ENCODE measurements at places on chromosomes 3 and 15.

DNA sequence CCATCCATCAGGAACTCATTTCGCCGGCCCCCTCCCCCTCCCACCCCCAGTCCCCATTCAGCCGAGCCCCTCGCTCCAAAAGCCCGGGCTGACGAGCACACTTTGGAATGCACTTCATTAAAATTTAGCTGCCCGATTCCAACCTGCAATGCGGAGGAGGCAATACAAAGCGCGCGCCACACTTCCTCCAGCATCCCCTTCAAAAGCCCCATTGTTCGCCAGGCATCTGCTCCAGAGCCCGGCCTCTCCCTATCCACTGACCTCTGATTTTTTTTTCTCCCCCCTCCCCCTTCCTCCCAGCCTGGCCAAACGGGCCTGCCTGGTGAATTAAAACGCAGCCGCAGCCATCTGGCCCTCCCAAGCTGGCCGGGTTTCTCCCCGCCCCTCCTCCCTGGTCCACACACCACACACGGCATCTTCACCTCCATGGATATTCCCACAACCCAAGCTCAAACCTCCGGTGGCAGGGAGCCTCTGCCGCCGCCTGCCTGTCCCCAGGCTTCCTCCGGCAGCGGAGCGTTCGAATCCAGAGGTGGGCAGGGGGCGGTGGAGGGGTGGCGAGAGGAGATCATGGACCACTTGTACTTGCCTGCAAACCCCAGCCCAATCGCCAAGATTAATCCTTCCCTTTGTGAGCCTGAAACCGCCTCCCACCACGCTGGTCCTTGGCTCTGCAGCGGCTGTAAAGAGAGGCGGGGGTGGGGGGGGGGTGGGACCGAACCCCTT, 441.3 kb downstream of the MAGI1 start:
- DNase-seq: peak; percentile 90

DNA sequence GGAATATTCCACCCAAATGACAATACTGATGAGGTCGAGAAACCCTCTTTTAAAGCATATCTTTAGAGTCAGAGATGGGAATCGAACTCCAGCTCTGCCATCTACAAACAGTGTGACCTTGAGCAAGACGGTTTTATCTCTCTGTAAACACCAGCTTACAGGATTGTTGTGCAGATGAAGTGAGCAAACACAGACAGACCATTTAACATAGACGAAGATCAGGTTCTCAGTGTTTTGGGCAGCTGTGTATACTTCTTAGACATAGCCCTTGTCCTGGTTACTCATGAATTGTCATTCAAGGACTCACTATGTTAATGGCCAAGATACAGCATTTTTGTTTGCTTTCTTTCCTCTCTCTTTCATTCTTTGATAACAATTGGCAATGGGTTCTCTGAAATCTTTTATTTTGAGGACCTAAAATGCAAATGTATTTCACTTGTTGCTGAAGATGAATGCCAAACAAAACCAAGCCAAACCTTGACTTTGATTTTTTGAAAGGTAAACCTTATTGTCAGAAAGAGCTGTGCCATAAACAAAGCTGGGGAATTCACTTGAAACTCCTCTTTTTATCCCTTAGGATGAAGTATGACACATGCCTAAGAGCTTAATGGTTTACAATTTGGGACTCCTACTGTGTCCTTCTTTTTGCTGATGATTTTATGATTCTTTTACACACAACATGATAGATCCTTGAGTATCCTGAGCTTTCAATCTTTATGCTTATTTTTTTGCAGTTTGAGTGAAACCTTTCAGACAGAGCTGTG, 250.0 kb upstream of the PDZRN3 start:
- no peak for DNase-seq

DNA sequence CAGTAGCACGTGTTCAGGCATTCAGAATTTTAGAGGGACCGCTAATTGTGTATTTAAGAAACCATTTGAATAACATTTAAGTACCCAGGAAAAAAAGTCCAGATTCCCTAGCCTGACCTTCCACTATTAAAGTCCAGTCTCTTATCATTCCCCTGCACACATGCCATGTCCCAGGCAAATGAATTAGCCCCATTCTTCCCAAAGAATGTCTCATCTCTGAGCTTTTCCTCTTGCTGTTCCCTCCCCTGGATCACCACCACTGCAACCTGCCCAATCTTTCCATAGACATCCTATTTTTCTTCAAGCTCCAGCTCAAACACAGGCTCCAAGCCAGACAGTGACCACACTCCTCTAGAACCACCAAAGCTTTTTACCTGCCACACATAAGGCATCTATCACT, 25.9 kb downstream of the PLD1 start:
- DNase-seq: no peak

DNA sequence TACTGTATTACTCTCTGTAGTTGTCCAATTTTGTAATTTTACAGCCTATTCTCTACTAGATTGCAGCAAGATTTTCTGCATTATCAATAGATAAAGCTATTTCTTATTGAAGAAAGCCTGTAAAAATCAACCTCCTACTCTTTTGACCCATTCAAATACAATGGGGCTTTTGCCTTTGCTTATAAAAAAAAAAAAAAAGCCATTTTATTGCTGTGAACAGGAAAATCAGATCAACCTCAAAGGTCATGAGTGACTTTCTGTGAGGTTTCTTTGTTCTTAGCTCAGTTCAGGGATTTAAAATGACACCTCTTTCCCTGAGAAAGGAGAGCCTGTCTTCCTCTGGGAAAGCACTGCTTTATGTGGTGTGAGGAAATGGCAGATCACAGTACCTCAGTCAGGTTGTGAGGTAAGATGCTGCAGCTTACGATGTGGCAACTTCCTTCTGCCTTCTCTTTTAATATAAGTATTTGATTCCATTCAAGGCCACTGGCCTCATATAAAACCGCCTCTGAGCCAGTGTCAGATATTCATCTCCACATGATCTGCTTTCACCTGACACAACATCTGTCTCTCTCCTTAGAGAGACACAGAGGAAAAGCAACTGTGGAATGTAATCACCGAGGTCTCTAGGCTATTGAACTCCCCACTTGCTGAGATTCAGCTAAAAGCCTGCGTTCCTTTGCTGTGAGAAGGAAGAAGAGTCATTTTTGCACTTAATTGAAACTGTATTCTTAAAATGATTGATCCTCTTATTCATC, 161.5 kb upstream of the MB21D2 start:
- DNase-seq: no peak

- no peak for DNase-seq
These were observed 31.4 kb upstream of the NOX5 start for GRCh38 chr15:68982976-68983563.

DNA sequence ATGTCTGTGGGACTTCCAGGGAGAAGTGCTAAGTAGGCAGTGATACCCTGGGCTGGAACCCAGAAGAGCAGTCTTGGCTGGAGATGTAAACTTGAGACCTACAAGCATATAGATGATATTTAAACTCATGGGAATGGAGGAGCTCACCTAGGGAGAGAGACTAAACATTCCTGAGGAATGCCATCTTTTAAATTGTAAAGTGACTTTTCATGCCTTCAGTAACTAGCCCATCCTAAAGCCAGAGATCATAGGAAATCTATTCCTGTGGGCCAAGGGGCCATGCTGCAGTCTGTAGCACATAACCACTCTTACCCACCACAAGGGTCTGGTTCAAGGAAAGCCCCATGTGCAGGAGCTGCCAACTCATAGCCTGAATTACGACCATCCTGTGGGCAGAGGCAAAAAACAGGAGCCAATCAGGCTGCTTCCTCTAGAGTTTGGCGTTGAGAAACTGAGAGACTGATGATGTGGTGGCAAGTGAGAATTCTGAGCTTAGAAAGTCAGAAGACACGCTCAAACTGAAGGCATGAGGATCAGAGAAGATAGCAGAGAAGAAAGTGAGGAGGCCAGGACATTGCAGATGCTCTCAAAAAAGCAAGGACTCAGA, 37.5 kb downstream of the CTDSPL start:
- DNase-seq: no peak

GRCh38 chr3:129336093-129336706, 57.5 kb downstream of the HMCES start:
- DNase-seq: no peak

DNA sequence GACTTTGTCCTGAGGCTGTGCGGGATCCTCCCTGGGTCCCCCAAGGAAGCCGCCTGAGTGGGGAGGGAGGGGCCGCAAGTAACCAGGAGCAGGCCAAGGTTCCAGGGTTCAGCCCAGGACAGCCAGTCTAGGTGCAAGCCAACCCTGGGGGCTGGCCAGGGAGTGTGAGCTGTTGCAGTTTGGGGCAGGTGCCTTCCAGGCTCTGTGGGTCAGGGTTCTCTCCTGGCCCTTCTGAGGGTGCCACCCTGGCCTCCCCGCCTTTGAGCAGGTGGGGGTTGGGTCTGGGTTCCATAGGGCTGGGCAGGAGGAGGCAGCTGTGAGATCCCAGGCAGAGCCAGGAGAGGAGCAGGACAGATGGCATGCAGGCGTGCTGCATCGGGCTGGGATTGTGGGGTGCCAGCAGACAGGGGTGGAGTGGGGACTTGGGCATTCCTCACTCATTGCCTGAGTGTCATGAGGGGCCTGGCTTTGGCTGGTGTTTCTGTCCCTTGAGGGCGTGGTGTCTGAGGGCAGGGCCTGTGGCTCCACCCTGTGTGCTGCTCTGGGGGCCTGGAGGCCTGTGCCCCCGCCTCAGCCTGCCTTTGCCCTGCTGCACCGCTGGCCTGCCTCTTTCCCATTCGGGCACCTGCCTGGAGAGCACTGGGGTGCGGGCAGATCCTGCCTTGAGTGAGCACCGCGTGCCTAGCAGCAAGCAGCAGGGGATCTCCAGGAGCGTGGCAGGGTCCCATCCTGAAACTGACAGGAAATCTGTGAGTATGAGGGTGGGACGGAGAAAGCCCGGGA, 18.4 kb downstream of the KLF13 start:
- no peak for DNase-seq

DNA sequence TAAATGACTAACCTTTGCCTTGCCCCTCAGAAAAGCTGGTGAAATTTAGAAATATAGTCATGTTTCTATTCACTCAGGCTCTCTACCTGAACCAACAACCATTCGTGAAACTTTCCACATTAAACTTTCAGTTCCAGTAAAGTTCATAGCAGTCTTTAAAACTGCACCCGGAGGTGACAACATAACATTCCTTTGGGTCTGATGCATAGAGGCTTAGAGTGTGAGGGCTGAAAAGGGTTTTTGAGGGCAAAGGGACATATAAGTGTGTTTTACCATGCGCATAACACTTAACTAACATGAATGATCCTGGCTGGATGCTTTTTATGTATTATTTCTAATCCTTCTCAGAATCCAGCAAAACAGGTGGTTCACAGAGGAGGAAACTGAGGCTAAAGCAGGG, 471.7 kb upstream of the MCTP2 start:
- no peak for DNase-seq

DNA sequence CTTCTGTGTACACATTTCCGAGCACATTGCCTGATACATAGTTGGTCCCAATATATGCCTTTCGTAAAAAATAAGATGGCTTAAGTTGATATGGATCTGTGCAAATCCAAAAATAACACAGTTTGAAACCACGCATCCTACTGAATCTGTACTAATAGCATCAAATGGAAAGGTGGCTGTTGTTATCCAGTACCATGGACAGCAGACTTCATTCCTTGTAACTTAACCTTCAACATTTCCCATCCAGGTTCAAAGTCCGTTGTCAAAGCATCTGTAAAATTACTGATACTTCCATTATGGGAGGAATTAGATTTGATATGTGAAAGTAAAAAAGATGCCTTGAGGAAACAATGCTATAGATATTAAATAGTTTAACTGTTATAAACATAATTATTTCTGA, 65.5 kb upstream of the C3orf49 start:
- DNase-seq: no peak

DNA sequence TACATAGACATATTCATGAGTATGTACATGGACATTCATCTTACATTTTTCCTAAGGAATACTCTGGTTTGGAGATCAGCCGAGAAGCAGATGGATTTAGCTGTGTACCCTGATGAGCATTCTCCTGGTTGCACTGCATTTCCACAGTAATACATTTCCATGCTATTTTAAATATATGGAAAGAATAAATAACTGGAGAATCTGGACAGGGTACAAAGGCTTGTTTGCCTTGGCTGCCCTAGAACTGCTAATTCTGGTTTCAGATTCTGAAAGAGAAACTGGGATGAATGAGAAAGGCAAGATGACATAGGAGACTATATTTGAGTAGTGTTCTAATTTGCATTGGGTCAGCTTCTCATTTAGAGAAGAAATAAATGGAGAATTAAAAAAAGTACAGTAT, 190.8 kb upstream of the FAM3D start:
- no peak for DNase-seq

- no peak for DNase-seq
These were observed 42.3 kb upstream of the LIMD1 start for GRCh38 chr3:45552031-45552793.

GRCh38 chr3:61858054-61858453, 296.7 kb downstream of the PTPRG start:
- no peak for DNase-seq

DNA sequence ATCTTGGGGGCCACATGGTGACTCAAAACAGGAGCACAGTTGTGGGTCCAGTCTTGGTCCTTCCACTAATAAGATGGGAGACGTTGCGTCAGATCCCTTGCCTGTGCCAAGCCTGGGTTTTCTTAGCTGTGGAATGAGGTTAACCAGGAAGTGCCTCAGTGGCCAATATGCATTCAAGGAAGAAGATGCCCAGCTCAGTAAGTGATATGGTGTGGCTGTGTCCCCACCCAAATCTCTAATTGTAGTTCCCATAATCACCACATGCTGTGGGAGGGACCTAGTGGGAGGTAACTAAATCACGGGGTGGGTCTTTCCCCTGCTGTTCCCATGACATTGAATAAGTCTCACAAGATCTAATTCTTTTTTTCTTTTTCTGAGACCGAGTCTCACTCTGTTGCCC, 6.4 kb downstream of the ALG1L2 start:
- no peak for DNase-seq

GRCh38 chr3:41431386-41431785, 232.1 kb downstream of the CTNNB1 start:
- no peak for DNase-seq

GRCh38 chr3:197404754-197405153, 106.3 kb upstream of the DLG1 start:
- no peak for DNase-seq

DNA sequence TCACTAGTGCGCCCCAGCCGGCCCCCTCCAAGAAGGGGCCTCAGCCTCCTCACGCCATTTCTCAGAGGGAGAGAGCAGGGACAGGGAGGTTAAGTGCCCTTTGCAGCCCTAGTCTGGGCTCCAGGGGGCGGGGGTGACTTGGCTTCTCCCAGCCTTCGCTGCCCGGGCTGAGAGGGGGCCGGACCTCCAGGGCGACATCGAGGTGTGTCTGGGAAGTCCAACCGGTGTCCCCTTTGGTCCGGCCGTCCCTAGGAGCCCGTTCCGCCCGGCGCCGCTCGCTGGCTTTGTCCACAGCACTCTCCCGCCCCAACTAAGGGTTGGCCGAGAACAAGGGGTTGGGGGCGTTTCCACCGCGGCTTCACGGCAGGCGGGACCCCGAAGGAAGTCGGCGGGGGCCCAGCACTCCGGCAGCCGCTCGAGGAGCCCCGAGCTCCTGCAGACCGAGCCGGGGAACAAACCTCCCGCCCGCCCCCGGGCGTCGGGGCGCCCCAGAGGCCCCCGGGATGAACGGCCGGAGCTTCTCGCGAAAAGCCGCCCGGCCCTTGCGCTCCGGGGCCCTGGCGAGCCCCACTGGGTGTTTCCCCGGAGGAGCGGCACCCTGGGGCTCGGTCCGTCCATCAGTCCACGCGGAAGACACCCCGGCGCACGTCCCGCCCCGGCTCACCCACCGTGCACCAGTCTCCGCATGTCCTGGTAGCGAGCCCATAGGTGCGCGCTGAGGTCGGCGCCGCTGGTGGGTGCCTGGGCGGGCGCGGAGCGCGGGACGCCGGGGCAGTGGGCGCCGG, 627 bp downstream of the NT5DC2 start:
- peak; percentile 63 for DNase-seq
